ENCODE measurements at places on chromosomes 5 and 9. TPM values are rescaled to one million over a fixed set of nuclear protein-coding genes. Genes with fewer than 3 reads are reported as not detected.
A peak's percentile ranks its signal among the peaks of the same experiment; 100 is the strongest.

The SLC6A7 gene
- total RNA-seq: 1.6 TPM

The BTNL3 gene
- total RNA-seq: not detected

The C1QTNF3 gene
- 0.69 TPM for total RNA-seq

The ALDH1A1 gene
- 155 TPM for total RNA-seq

The PCDHB14 gene
- 2.7 TPM for total RNA-seq

The CCDC171 gene
- 1.9 TPM for total RNA-seq

The CFAP90 gene
- not detected for total RNA-seq

The HSPB3 gene
- total RNA-seq: not detected

The RECK gene
- total RNA-seq: 3.6 TPM

The CTNND2 gene
- 10.6 TPM for total RNA-seq

The IL17B gene
- total RNA-seq: not detected

The PDLIM4 gene
- not detected for total RNA-seq

The NTRK2 gene
- total RNA-seq: 0.06 TPM

The VLDLR gene
- 21.5 TPM for total RNA-seq

The MLANA gene
- total RNA-seq: not detected

The FBP1 gene
- not detected for total RNA-seq

- DNase-seq: no peak
These were observed 213.3 kb downstream of the IRX2 start for GRCh38 chr5:2538169-2538568.

GRCh38 chr5:3217771-3218495 lies 377.7 kb upstream of the IRX1 start:
- DNase-seq: no peak

GRCh38 chr5:147645197-147645596 lies 135.3 kb upstream of the DPYSL3 start:
- no peak for DNase-seq

GRCh38 chr9:117224695-117225094 lies 190.2 kb downstream of the ASTN2 start:
- DNase-seq: no peak

- DNase-seq: peak; percentile 56
These were observed 92.8 kb upstream of the CAST start for GRCh38 chr5:96569332-96569731.

DNA sequence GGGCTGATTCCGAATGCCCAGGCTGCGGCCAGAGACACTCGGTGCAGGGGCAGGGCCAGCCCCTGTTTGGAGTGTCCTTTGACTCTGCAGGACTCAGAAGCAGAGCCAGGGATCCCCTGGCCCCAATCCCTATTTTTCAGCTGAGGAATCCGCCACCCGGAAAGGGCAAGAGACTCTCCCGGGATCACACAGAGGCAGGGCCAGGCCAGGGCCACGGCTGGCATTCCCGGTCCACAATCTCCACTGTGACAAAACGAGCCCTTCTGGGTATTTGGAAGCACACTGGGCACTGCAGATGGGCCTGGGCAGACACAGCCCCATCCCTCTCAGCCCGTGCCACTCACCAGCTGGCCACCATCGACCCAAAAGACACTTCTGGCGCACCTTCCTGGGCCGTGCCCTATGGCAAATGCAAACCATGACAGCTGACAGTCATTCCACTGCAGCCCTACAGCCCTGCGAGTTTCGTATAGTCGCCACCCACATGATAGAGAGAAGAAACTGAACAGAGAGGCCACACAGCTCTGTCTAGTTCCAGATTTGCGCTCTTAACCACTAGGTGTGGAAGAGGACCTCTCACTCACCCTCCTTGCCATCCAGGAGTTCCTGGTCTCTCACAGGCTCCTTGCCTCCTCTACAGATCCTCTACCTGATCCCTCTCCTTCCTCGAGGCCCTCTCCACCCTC lies 13.3 kb downstream of the NR5A1 start:
- DNase-seq: no peak

GRCh38 chr5:61004448-61004847 lies 59.4 kb downstream of the NDUFAF2 start:
- DNase-seq: no peak

DNA sequence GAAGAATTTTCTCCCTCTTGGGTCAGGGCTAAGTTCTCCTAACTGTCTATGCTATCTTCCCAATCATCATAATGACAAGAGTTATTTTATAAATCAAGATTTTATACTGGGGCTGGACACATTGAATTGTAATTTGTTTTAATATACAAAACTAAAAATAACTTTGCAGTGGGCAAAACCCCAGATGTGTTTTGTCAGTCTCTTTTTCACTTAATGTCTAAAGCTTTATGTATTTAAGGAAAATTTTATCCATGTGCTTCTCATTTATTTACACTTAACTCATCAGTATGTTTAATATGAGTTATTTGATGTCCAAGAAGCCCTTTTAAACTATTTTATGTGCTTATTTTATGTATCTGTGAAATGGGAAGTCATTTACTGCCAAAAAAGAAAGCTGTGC lies 362.8 kb upstream of the ADAMTSL1 start:
- no peak for DNase-seq

DNA sequence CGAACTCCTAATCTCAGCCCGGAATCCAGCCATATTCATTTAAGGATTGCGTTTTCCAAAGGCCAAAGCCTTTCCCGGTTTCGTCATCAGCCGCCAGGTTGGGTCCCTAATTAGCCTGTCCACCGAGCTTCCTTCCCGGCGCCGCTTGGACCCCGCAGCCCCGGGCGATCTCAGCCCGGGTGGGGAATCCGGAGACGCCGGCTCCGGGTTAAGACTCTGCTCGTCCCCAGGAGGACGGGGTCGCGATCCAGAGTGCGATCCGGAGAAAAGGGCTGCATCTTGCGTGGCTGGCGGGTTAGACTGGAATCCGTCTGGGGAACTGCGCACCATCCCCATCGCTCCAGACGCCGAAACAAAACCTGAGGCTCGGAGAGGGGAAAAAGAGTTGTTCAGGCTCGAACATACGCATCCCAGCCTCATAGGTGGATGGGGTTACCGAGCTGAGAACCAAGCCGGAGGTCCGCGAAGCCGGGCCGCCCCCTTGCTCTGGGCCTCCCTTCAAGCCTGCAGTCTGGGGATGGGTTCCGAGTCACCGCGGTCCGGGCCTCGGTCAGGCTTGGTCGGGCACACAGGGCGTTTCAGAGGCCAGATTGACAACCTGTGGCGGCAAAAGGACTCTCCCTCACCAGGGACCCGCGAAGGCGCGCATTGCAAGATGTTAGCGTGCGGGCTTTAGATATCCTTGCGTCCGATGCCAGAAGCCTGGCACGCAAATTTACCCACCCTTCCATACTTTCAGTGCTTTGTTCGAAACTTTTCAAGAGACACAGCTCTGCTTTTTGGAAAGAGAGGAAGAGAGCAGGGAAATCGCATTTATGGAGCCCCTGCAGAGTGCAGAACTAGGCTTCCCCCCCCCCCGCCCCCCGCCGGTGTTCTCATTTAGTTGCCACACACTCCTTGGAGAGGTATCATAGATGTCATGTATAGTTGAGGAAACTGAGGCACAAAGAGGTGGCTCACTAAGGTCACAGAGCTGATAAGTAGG lies 7.9 kb downstream of the MSX2 start:
- no peak for DNase-seq

- DNase-seq: no peak
These were observed 35.4 kb upstream of the BNIP1 start for GRCh38 chr5:173108914-173109313.

DNA sequence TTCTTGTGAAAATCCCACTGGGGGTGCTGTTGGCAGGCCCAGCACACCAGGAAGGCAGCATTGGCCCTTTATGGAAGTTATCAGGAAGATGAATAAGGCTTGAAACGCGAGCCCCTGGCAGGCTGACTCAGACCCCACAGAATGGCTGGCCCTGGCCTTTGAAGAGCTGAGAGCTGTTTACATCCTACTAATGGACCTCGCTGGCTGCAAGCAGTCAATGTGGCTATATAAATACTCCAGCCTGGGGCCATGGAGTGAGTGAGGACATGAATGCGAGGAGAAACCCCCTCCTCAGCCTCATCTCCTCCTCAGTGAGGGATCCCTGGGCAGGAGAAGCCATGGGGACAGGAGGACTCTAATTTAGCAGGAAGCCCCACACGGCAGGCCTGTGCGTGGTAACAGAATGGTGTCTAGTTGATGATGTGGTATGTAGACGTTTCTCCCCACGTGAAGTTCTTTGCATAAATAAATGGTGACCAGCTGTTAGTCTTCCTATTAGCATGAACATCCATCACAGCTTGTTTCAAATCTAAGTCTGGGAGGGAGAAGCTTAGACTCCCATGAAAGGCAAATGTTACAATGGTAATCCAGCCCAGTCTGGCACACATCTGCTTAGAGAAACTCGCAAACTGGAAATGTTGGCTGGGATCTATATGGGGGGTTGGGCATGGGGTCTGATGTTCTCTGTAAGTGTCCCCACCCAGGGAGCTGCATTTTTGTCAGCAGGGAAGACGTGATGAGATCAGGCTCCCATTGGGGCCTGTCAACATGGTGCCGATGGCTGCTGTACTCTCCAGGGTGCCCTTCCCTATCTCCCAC lies 175.1 kb upstream of the PITX1 start:
- no peak for DNase-seq

GRCh38 chr5:179806250-179807048 lies at the start of gene MGAT4B:
TSS of gene MGAT4B (minus strand) at chr5:179806866. CDS start at chr5:179806583, 283 bp downstream.
- DNase-seq: no peak

- DNase-seq: no peak
These were observed 187.7 kb upstream of the TBCA start for GRCh38 chr5:77963795-77964194.

DNA sequence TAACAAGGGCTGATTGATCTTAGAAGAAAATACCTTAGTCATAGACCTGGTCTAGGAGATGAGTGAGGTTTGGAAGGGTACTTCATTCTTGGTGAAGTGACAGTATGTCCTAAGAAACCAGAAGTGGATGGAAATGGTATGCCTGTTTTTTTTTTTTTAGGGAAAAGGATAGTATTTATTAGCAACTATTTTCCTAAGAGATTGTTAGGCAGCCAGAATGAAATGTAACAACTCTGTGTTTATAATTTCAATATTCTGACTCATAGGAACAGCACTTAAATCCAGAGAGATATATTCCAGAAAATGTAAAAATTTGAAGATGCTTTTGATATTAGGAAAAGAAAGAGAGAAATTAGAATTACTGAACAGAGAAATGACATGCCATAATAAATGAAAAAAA lies 21.2 kb upstream of the ARL14EPL start:
- no peak for DNase-seq

- no peak for DNase-seq
These were observed 24.2 kb upstream of the ANKRD18A start for GRCh38 chr9:38644601-38645000.

GRCh38 chr5:180433032-180433422 lies 61.2 kb upstream of the CNOT6 start:
- DNase-seq: no peak

- DNase-seq: no peak
These were observed 9.2 kb upstream of the ZNF354A start for GRCh38 chr5:178739452-178740180.

- DNase-seq: no peak
These were observed 9.5 kb upstream of the DOCK2 start for GRCh38 chr5:169627551-169627950.

- peak; percentile 2 for DNase-seq
These were observed 32.0 kb upstream of the DMRT2 start for GRCh38 chr9:1018121-1018520.

DNA sequence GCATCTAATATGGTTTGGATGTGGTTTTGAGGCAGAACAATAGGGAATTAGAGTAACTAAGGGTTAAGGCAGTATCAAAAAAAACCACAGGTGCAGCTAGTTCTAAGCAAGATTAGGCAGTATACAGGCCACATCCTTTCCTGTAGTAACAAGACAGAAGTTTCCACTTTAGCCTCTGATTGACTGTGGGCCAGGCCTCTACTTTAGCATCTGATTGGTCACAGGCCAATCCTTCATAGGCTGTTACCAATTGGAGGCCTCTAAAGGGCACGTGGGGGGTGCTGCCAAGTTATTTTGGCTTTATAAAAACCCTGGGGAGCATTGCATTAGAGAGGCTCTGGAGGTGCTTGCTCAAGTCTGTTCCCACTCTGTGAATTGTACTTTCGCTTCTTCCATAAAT lies 144.1 kb upstream of the ST8SIA4 start:
- no peak for DNase-seq

DNA sequence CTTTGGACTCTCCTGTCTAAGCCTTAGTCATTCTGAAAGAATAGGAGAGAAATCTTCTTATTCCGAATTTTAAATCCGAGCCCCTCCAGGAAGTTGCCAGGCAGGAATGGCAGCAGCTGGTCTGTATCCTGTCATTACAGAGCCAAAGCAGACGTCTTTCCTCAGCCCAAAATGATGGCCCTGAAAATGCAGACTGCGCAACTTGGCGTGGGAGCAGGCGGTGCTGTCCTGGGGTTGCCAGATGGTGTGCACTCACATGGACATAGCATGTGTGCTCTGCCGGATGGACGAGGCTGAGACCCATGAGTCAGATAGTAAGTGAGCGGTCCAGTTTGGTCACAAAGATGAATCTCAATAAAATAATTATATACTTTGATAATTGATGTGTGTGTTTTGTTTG lies 410.4 kb downstream of the KCTD16 start:
- no peak for DNase-seq

- DNase-seq: no peak
These were observed 4.9 kb upstream of the FRRS1L start for GRCh38 chr9:109171926-109172325.

GRCh38 chr5:80195837-80196400 lies 59.9 kb downstream of the SERINC5 start:
- no peak for DNase-seq

- DNase-seq: peak; percentile 52
These were observed at the start of gene LURAP1L for GRCh38 chr9:12774861-12775678. TSS of gene LURAP1L (plus strand) at chr9:12775020. CDS start at chr9:12775716, 696 bp downstream.

DNA sequence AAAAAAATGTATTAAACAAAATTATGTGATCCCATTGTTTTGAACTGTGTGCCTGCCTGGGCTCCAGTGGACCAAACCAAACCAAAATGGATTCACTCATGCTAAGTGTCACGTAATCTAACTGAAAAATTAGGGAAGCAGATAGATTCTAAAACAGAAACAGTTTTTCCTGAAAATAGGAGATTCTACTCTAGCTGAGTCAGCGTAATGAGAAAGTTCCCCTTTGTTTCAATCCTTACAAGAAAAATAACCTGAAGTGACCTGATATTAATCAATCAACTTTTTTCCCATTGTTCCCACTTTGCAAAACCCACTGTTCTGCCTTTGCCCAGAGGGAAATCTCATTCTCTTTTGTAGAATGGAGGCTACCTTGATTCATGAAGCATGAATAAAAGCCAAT lies 682.4 kb upstream of the CDH10 start:
- DNase-seq: no peak

Data from NCI-H460 (cell line).